HT1080 (cell line): ENCODE measurements at places on chromosomes 3 and 15. TPM values are rescaled to one million over a fixed set of nuclear protein-coding genes. Genes with fewer than 3 reads are reported as not detected.
A peak's percentile ranks its signal among the peaks of the same experiment; 100 is the strongest.

GRCh38 chr3:8846176-8846575 is 76.8 kb upstream of the OXTR start:
- no peak for DNase-seq

The STAC gene
- total RNA-seq = 23.3 and 28.3 TPM in 2 replicates

DNA sequence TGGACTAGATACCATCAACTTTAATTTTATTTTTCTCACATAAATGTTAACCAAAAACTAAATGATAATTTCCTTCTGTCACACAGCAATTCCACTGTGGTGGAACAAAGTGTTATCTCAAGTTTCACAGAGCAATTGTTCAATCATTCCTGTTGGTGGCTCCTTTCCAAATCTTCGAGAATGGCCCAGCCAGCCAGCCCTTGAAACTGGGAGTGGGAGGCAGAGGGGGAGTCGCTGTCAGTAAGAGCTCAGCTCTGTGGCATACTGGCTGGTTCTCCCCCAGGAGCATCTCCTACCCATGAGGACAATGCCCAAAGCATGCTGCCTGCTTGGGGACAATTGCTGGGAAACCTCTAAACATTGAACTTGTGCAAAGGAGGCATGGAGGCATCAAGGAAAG is 47.7 kb downstream of the MECOM start:
- no peak for DNase-seq

DNA sequence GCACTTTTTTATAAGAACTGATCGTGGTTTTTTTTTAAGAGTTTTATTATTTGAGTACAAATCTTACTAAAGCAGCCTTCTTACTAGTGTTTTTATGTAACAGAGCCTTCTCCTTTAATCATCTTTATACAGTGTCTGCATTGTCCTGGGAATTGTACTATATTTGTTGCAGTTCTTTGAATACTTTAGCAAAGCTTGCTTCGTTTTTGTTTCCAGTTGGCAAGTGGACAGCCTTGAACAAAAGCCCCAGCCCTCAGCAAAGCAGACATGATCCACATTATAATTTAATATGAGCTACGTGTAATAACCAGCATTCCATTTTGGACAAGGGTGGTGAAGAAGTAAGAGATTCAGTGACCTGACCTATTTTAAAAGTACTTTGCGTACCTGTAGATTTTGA is 112.2 kb upstream of the FLNB start:
- no peak for DNase-seq

GRCh38 chr3:171240504-171240835 is 213.9 kb upstream of the SLC2A2 start:
- DNase-seq = no peak

DNA sequence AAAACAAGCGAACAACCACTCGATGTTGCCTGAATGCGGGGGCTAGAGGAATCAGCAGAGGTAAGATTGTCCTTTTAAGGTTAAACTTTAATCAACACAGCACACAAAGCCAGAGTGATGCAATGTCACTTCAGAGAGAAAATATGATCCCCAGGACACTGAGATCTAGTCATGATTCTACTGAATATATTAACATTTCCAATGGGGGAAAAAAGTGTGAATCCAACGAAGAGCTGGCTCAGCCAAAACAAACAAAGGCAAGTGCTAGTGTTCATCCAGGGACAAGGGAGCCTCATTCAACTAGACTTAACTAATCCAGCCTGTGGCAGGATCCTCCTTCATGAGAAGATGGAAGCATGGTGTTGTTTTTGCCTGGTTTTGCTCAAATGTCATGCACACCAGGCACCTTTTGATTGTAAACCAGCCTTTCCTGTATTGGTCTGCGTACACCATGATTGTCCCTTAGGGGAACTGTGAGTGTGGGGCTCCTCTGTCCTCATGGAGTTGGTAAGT is 35.8 kb downstream of the SCG5 start:
- DNase-seq = no peak

DNA sequence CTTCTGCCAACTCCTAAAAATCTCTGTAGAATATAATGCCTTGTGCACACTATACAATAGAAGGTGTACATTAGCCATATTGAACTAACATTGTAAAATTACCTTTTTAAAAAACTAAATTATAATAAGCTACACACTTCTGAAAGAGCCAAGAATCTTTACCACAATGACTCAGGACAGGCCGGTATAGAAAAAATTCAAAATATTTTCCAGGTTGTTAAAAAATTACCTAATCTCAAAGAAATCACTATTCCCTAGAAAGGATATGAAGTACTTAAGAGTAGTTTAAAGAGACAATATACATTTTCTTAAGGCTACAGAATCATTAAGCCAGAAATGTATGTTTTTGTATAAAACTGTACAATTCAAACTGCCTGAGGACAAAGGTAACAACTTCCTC is 48.5 kb downstream of the TJP1 start:
- DNase-seq = peak; percentile 16

- no peak for DNase-seq
These were observed 37.5 kb downstream of the CTDSPL start for GRCh38 chr3:37899101-37899707.

DNA sequence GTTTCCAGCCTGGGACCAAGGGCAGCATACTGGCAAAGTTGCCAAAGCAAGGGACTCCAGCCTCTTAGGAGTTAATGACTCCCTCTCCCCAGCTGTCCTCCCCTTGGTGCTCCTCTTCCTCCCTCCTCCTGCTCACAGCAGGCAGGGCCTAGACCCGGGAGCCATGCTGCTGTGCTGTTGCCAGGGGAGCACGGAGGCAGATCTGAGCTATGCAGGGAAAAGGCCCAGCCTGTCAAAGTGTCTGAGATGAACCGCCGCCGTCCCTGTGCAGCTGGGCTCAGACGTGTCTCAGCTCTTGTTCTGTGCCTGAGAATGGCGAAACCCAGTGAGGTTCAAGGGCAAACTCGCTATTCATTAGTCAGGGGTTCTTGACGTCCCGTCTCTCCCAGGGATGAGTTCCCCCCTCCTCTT is 60.8 kb upstream of the POLG start:
- no peak for DNase-seq

DNA sequence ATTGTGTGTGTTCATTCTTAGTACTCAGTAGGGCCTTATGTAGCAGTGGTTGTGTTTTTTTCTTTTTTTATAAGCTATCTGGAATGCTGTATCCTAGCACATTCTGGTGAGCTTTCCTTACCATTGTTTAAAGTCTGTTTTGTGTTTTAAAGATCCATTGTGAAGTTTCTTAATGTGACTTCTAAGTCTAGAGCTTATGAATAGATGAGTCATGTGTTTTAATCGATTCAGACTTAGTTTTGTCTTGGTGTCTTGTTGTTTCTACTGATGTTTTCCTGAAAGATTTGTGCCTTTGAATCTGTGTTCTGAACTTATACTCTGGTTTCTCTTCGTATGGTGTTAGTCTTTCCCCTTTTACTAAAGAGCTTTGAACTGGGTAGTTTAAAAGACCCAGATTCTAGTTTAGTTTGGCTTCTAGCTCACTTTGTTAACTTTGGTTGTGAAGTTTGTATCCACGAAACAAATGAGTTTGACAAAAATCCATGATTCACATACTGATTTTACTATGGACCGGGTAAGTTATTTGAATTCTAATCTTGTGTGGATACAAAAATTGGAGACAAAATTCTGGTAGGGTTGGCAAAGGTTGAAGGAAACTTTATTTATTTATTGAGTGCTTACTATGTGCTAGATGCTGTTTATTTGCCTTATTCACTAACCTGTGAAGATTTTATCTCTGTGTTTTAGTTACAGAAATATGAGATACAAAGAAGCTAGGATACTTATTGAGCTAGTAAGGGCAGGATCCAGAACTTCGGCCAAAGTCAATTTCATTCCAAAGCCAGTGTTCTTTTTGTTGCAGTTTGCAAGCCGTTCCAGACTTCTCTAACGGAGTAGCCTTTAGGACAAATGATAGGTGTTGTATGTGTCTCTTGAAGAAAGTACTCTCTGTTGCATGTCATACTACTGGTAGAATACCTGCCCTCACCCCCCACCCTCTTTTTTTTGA is 24.8 kb downstream of the AKAP13 start:
- peak; percentile 36 for DNase-seq

DNA sequence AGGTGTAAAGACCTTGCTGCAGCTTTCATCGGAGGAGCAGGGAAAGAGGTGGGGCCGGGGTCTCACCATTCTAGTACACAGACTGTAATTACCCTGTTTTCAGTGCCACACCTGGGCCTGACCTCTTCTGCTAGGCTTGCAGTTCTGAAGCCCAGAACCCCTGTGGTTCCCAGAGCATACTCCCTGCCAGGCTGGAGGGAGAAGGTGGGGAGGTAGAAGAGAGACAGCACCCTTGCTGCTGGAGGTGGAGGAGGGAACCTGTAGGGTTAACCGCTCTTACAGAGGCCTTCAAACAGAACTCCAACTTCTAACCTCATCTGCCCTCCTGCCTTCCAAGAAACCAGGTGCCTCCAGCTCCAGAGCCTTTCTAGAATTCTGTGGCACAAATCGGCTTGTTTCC is 27.0 kb downstream of the PCOLCE2 start:
- DNase-seq = no peak

The NEK4 gene
- 25.9 and 29.1 TPM in 2 replicates for total RNA-seq

GRCh38 chr3:64650715-64651114 is 37.1 kb downstream of the ADAMTS9 start:
- no peak for DNase-seq

DNA sequence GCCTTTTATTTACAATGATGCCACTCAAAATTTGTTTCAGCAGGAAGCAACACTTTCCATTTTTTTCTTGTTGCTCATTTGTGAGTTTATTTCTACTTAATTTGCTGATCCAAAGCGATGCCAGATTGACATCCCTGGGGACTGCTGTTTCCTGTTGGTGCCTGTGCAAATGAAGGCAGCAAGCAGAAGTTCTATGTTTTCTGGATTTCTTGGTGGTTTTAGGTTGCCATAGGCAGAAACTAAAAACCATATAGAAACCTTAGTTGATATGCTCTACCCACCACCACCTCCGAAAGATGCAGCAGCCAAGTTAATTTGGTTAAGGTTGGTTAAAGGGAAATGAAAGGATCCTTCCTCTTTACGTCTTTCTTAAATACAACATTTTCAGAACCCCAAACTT is 356.2 kb downstream of the RBMS3 start:
- no peak for DNase-seq

DNA sequence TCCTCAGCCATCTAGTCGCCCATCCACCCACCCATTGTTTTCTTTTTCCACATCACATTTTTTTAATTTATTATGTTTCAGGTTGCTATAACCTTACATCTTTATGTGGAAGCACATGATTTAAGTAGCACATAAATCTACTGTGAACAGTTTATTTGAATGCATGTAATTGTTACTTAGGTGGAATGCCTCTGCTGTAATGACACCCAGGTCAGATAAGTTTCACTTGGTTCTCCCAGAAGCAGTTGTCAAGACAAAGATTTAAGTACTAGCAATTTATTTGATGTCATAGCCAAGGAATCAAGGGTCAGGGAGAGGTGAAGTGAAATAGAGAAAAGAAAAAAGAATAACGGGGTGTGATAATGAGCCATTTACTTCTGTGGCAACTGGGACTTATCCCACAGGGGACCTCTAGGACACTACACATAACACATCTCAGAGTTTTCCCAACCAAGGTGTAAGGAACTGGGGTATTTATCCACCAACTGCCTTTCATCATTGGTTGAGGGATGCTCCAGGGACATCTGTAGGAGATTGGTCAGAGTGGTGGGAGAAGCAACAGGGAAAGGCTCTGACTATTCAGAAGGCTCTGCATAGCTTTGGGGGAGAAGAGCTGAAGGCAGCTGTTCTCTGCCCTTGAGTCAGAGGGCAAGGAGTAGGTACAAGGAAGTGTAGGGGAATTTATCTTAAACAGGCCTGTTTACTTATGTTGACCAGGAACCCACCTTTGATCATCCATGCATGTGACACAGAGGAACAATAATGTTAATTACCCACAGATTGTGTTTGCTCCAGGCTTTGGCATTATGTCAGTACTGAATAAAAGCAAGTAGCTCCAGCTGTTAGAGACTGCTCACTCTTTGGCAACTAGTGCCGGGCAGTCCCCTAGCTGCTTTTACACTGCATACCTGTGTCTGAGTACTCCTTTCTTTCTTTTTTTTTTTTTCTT is 94.8 kb downstream of the CD200R1L start:
- no peak for DNase-seq

- DNase-seq = peak; percentile 18
These were observed 2.7 kb downstream of the RAB8B start for GRCh38 chr15:63191895-63192618.

The MKRN3 gene
- total RNA-seq = 14.5 and 14.6 TPM in 2 replicates

DNA sequence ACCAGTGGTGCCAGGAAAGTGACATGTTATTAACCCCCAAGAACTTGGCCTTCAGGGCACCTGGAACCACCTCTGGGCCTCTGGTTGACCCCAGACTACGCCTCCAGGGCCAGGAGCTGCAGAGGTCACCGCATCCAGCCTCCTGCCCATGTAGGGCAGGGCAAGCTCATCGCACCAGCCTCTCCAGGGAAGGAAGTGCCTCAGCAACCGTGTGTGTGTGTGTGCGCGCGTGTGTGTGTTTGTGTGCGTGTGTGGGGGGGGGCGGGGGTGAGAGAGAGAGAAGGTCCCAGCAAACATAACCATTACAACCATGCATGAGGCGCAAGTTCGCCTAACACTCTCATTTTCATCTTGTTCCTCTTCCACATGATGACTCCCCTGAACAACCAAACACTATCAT is 31.8 kb downstream of the RAB6B start:
- no peak for DNase-seq
